B cell (primary cell): ENCODE measurements at places on chromosomes 13 and 19. TPM values are rescaled to one million over a fixed set of nuclear protein-coding genes. Genes with fewer than 3 reads are reported as not detected.

DNA sequence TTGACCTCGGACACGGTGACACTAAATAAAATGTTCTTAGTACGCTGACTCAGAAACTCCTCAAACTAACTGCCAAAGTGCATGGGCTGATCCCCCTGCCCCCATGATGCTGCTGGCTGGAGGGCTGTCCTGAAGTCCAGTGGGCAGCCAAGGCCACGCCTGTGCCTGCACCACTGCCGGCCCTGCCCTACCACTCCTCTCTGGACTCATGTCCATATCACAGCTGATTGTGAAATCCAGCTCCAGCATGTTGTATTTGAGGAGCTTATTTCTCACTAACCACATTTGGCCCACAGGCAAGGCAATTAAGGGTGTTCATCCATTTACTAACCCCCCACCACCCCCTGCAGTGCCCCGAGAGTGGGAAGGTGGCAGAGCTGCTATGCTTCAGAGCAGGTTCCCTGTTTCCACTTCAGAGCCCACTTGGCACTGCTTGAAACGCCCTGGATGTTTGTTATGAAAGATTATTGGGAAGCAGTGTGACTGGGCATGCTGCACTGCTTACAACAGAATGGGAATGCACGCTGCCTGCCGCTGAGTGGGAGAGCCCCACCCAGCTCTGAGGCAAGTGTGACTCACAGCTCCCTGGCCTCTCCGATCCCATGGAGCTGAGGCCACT lies 114.0 kb downstream of the UQCRFS1 start:
- H3K27me3 ChIP-seq: no peaks in the 10 kb centered on the region
- no peaks in the 10 kb centered on the region for H3K4me1 ChIP-seq
- no peak overlapping the region for H3K4me3 ChIP-seq

Gene KIR2DL4
- total RNA-seq: not detected in 2 replicates

DNA sequence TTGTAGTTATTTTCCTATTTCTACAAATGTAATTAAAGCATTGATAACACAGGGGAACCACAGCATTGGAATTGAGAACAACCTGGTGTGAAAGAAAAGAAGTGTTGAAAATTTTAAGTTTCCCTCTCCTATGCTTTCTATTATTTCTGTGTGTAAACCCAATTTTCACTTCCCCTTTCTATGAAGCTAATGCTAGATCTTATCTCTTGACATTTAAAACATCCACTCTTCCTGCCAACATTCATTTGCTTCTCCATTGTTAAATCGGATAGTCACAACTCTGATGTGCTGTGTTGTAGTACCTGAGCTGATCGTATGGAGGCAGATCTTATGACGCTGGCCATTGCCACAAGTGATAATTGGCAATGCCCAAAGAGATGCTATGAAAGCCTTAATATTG lies 203.0 kb downstream of the ITGBL1 start:
- no peak overlapping the region for H3K4me3 ChIP-seq
- no peak overlapping the region for H3K27ac ChIP-seq
- H3K4me1 ChIP-seq: peaks cover 4% of the 10 kb centered on the region
- no peaks in the 10 kb centered on the region for H3K27me3 ChIP-seq

- no peak overlapping the region for H3K4me3 ChIP-seq
- no peaks in the 10 kb centered on the region for H3K27me3 ChIP-seq
- H3K27ac ChIP-seq: peak overlapping the region; percentile 38
- peaks cover 53% of the 10 kb centered on the region for H3K4me1 ChIP-seq
- no peaks in the 10 kb centered on the region for H3K36me3 ChIP-seq
Measured at GRCh38 chr13:103031332-103031873, 34.8 kb downstream of the SLC10A2 start.

- no peak overlapping the region for H3K4me3 ChIP-seq
- DNase-seq: no peak
- peaks cover 13% of the 10 kb centered on the region for H3K4me1 ChIP-seq
- no peaks in the 10 kb centered on the region for H3K27me3 ChIP-seq
Measured at GRCh38 chr13:51618626-51619025, 34.4 kb downstream of the WDFY2 start.

DNA sequence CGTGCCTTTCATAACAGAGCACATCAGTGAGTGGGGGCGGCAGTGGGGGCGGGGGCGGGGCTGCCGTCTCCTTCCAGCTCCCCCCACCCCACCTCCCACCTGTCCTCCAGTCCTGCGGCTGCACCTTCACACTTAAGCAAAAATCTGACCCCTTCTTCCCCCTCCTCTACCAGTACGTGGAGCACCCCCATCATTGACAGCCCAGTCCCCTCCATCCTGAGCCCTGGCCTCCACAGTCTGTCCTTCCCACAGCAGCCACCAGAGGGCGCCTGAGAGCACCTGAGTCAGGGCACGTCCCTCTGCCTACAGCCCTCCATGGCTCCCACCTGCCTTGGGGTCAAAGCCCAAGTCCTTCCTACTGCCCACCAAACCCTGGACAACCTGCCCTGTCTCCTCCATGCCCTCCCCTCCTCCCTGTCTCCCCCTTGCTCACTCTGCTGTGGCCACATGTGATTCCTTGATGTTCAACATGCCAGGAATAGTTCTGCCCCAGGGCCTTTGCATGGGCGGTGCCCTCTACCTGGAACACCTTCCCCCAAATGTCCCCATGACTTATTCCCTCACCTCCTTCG lies 4.0 kb downstream of the EBI3 start:
- peak; percentile 71 for DNase-seq
- peaks cover 19% of the 10 kb centered on the region for H3K4me1 ChIP-seq
- H3K27ac ChIP-seq: no peak overlapping the region
- no peak overlapping the region for H3K4me3 ChIP-seq
- H3K27me3 ChIP-seq: no peaks in the 10 kb centered on the region
- no peaks in the 10 kb centered on the region for H3K36me3 ChIP-seq

Gene CSNK1A1L
- total RNA-seq: not detected in 2 replicates

DNA sequence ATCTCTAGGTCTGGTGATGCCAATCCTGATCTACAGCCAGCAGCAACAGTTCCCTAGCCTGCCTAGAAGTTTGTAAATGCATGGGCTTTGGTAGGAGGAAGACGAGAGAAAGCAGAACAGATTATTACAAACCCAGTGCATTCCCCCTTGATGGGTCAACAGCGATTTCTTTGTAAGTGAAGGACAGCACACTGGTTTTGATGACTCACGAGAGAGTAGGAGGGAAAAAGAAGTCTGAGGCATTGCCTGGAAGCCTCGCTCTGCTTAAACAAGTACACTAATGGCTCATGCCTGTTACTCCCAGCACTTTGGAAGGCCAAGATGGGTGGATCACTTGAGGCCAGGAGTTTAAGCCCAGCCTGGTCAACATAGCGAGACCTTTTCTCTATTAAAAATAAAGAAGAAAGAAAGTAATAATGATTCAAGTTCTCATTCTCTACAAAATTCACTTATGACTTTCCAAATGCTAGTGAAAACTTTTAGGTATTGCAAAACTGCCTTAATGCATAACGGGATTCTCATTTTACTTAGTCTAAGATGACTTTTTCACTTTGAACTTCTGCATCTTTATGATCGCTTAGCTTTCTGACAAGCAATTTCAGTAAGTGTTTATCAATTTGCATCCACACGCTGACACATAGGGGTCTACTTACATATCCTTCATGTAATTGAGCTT lies 47.7 kb upstream of the USPL1 start:
- peaks cover 8% of the 10 kb centered on the region for H3K4me1 ChIP-seq
- no peak overlapping the region for H3K27ac ChIP-seq
- no peaks in the 10 kb centered on the region for H3K36me3 ChIP-seq
- DNase-seq: no peak
- no peaks in the 10 kb centered on the region for H3K27me3 ChIP-seq

Gene GAPDHS
- total RNA-seq: not detected in 2 replicates

Gene TRPM4
- total RNA-seq: not detected in 2 replicates

GRCh38 chr19:19145281-19145680 lies 7.0 kb upstream of the TMEM161A start:
- no peak for DNase-seq
- no peak overlapping the region for H3K4me3 ChIP-seq
- peaks cover 4% of the 10 kb centered on the region for H3K36me3 ChIP-seq
- H3K4me1 ChIP-seq: peaks cover 5% of the 10 kb centered on the region
- H3K27me3 ChIP-seq: no peaks in the 10 kb centered on the region

Gene CGB3
- total RNA-seq: not detected in 2 replicates

GRCh38 chr19:45895519-45895972 lies 6.9 kb downstream of the MYPOP start:
- no peak overlapping the region for H3K27ac ChIP-seq
- H3K4me3 ChIP-seq: no peak overlapping the region
- H3K4me1 ChIP-seq: peaks cover 8% of the 10 kb centered on the region
- no peak for DNase-seq
- H3K36me3 ChIP-seq: peaks cover 6% of the 10 kb centered on the region

DNA sequence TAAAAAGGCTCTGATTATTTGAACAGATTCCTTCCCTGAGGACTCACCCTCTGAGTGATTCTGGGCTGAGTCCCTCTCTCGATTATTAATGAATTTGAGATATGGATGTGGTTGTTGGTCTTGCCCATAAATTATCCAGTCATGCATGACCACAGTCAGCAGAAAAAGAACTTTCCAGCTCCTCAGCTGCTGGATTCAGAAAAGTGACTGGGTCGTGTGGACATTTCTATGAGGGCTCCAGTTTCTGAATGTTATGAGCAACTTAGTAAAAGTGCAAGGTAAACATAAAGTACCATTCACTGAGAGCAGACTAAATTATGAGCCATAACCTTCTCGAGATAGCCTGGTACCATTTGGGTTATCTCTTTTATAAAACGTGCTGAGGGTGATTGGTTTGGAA lies 100.1 kb upstream of the CLDN10 start:
- H3K4me1 ChIP-seq: no peaks in the 10 kb centered on the region
- no peak overlapping the region for H3K27ac ChIP-seq
- DNase-seq: no peak
- H3K36me3 ChIP-seq: no peaks in the 10 kb centered on the region
- H3K4me3 ChIP-seq: no peak overlapping the region

Gene PCP2
- 7.6 and 9.3 TPM in 2 replicates for total RNA-seq

Gene TEX26
- not detected in 2 replicates for total RNA-seq

DNA sequence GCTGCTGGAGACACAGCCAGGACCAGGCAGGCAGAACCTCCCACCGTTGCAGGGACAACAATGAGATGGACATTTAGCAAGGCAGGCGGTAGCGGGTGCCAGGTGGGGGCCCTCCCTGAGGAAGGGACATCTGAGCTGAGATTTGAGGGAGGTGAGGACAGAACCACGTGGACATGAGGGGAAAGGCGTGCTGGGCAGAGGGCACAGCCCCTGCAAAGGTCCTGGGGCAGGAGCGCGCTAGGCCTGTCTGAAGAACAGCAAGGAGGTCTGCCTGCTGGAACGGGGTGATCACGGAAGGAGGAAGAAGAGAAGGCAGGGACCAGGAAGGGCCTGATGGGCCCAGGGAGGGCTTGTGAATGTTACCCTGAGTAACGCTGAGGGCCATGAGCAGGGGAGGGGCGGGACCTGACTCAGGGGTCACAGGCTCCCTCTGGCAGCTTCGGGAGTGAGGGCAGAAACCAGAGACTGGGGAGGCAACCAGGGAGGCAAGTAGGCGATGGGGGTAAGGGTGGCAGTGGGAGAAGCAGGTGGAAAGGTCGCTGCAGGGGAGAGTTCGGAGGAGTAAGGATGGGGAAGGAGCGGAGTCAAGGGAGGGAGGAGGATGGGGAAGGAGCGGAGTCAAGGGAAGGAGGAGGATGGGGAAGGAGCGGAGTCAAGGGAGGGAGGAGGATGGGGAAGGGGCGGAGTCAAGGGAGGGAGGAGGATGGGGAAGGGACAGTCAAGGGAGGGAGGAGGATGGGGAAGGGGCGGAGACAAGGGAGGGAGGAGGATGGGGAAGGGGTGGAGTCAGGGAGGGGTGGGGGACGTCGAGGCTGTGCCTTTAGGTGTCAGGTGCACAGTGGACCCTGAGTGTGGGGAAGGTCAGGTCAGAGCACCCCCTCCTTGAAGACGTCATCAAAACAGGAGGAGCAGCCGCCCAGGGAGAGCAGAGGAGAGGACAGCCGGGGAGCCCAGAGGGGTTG lies 15.7 kb upstream of the B3GNT3 start:
- DNase-seq: no peak
- H3K27ac ChIP-seq: peak overlapping the region; percentile 53
- no peaks in the 10 kb centered on the region for H3K36me3 ChIP-seq
- H3K4me1 ChIP-seq: peaks cover 42% of the 10 kb centered on the region
- H3K4me3 ChIP-seq: no peak overlapping the region

Gene N4BP2L1
- total RNA-seq: 52.8 and 59.0 TPM in 2 replicates

Gene ZGLP1
- 6.4 and 7.4 TPM in 2 replicates for total RNA-seq

DNA sequence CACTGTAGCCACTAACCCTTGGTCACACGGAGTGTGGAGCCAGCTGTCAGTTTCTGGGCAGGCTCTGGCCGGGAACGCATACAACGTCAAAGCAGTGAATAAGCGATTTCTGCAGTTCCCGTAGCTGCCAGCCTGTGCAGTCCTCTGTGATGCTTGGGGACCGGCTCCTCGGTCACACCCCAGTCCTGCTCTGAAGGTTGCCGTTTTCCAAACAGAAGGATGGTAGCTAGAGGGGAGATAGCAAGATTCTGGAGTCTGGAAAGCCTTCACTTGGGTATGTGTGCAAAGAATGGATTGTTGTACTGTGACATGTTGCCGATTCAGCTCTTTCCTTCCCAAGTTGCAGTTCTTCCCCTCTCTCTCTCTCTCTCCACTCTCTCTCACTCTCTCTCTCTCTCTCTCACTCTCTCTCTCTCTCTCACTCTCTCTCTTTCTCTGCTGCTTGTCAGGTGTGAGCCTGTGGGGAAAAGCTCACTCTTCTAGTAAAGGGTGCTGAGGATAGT lies 38.7 kb upstream of the C1QTNF9 start:
- no peaks in the 10 kb centered on the region for H3K36me3 ChIP-seq
- H3K27me3 ChIP-seq: no peaks in the 10 kb centered on the region
- H3K4me3 ChIP-seq: peak overlapping the region; percentile 71
- H3K4me1 ChIP-seq: peaks cover 66% of the 10 kb centered on the region

Gene CDKN2D
- 36.2 and 38.4 TPM in 2 replicates for total RNA-seq

- H3K27me3 ChIP-seq: no peaks in the 10 kb centered on the region
- H3K27ac ChIP-seq: no peak overlapping the region
- peaks cover 46% of the 10 kb centered on the region for H3K4me1 ChIP-seq
- DNase-seq: peak; percentile 81
Measured at GRCh38 chr19:3556978-3557460, 367 bp downstream of the MFSD12 start.

Gene HRC
- total RNA-seq: not detected in 2 replicates

GRCh38 chr19:3653865-3654513 lies 27.4 kb upstream of the CACTIN start:
- no peak for DNase-seq
- H3K27me3 ChIP-seq: no peaks in the 10 kb centered on the region
- no peaks in the 10 kb centered on the region for H3K4me1 ChIP-seq

GRCh38 chr13:100432611-100433010 lies 156.0 kb downstream of the GGACT start:
- H3K4me1 ChIP-seq: no peaks in the 10 kb centered on the region
- no peak overlapping the region for H3K4me3 ChIP-seq
- H3K27me3 ChIP-seq: no peaks in the 10 kb centered on the region
- no peak overlapping the region for H3K27ac ChIP-seq
- no peaks in the 10 kb centered on the region for H3K36me3 ChIP-seq
- no peak for DNase-seq

- H3K36me3 ChIP-seq: no peaks in the 10 kb centered on the region
- H3K4me1 ChIP-seq: no peaks in the 10 kb centered on the region
- no peak for DNase-seq
- peaks cover 5% of the 10 kb centered on the region for H3K27me3 ChIP-seq
- no peak overlapping the region for H3K27ac ChIP-seq
- no peak overlapping the region for H3K4me3 ChIP-seq
Measured at GRCh38 chr13:27391471-27391870, 32.9 kb upstream of the GTF3A start.

Gene NLRP7
- total RNA-seq: 0.07 TPM in 1 of 2 replicates, not detected in the other

Gene CYP2A6
- not detected in 2 replicates for total RNA-seq

- H3K36me3 ChIP-seq: no peaks in the 10 kb centered on the region
- no peak overlapping the region for H3K4me3 ChIP-seq
- no peak overlapping the region for H3K27ac ChIP-seq
- no peak for DNase-seq
- H3K4me1 ChIP-seq: no peaks in the 10 kb centered on the region
Measured at GRCh38 chr19:8988204-8988603, 22.0 kb downstream of the MUC16 start.
